ENCODE measurements at places on chromosomes 2 and 18.
A peak's percentile ranks its signal among the peaks of the same experiment; 100 is the strongest.

DNA sequence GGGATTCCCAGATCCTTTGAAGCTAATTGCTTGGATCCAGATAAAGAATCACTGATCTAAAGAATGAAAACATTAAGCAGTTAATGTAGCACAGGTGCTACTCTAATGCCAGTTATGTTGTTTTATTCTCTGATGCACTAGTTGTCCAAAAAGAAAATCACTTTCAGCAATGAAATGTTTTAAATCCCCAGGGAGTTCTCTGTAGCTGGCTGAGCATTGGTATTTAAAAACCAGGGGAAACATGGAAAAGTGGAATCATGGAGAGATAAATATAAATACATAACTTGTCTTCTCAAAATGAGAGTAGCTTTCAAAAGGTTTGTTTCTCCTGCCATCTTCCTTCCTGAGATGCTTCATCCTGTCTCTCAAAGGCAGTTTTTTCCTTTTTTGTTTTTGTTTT lies 37.7 kb downstream of the CD302 start:
- no peak for DNase-seq

DNA sequence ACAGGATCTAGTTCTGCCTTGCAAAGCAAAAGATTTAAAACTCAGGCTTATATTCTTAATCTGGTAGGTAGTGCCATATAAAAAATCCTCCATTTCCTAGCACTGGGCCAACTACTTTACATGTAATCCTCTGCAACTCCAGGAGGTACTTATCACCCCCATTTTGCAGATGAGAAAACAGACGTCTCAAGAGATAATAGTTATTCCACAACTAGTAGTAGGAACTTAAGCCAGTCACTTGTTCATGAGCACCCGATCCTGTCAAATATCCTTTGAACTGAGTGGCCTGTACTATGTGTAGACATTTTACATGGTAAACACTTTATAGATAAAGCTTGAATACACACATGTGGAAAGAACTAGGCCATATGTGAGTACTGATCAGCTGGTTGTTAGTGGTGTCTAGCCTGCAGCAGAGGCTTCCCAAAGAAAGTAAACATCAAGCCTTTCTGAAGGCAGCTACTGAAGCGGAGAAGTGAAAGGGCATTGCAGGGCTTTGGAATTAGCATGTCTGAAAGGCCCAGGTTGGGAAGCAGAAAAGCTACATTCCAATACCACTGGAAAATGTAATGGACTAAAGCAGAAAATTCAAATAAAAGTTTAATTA lies 48.0 kb downstream of the NAB1 start:
- no peak for DNase-seq

DNA sequence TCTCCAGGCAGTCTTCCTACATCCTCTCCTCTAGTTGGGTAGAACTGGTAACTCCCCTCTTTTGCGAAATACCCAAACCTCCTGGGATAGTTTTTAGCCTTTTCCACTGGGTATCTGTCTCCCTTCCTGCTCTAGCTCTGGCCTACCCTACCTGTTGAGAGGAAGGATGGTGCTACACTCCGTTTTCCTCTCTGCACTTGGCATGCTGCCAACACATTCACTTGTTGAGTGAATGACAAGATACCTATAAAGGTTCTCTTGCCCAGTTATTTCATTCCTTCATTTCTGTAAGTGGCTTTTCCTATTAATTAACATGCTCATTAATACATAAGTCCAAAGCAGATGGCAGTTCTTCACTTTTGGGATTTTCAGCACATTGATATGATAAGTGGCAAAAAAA lies 293.8 kb downstream of the CNTNAP5 start:
- no peak for DNase-seq

GRCh38 chr2:8134985-8135682 lies 546.7 kb upstream of the ID2 start:
- no peak for DNase-seq

DNA sequence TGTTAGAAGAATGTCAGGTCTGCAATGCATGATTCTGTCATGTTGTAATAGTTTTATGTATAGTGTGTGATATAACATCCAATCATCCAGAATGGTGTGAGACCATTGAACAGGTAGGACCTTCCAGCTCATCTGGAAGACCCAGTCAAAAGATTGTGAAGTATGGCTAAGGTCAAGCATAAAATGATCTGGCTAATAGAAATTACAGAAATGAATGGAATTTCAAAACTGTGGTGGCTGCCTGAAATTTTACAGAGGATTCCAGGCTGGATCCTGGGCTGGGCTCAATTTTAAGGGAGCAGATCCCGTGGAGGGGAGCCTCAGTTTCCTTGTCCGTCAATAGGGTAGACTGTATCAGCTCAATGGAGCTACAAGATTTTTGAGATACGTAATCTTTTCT lies 39.1 kb downstream of the ACKR3 start:
- DNase-seq = no peak

- DNase-seq = no peak
These were observed 4.7 kb downstream of the CDC42EP3 start for GRCh38 chr2:37666772-37667171.

DNA sequence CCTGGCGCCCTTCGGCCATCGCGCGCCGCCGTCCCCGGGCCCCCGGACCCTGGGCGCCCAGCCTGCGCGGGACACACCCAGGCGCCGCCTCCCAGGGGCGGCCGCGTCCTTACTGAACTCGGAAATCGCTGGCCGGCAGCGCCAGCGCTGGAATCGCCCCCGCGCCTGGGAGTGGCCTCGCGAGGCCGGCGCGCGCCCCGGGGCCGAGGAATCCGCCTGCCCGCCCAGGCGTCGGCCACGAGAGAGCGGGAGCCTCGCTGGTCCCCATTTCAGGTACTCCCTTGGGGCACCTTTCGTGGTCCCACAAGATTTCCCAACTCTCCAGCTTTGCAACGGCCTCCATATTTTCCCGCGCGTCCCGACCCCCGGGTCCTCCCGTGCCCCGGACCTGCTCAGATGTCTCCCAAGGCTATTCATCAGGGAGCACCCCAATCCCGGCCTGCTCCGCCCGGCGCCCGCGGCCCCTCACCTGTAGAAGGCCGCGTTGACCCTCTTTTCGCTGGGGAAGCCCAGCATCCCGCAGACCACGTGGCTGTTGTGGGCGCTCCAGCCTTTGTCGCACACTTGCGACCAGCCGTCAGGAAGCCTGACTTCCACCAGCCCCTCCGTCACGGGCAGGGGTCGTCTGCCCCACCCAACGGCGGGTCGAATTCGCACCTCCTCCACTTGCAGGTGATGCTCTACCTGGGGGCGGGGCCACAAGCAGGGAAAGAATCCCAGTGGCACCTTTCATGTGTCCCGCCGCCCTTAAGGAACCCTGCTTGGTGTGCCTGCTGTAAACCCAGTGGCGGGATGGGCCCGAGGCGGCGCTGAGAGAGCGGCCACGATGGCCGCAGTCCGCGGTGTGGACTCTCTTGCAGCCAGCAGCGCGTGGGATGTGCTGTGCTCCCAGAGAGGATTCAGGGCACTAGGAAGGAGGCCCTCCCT lies 4.6 kb downstream of the LOXL3 start:
- DNase-seq = peak; percentile 75

- no peak for DNase-seq
These were observed 488.8 kb downstream of the PARD3B start for GRCh38 chr2:205034034-205034433.
